ENCODE measurements at places on chromosomes 11 and 22.

GRCh38 chr22:39553429-39553828, 17.1 kb upstream of the CACNA1I start:
- DNase-seq: no peak

GRCh38 chr11:111308140-111308539, 9.8 kb downstream of the POU2AF3 start:
- DNase-seq: no peak

GRCh38 chr11:104322696-104323095, 158.7 kb upstream of the PDGFD start:
- DNase-seq: no peak

DNA sequence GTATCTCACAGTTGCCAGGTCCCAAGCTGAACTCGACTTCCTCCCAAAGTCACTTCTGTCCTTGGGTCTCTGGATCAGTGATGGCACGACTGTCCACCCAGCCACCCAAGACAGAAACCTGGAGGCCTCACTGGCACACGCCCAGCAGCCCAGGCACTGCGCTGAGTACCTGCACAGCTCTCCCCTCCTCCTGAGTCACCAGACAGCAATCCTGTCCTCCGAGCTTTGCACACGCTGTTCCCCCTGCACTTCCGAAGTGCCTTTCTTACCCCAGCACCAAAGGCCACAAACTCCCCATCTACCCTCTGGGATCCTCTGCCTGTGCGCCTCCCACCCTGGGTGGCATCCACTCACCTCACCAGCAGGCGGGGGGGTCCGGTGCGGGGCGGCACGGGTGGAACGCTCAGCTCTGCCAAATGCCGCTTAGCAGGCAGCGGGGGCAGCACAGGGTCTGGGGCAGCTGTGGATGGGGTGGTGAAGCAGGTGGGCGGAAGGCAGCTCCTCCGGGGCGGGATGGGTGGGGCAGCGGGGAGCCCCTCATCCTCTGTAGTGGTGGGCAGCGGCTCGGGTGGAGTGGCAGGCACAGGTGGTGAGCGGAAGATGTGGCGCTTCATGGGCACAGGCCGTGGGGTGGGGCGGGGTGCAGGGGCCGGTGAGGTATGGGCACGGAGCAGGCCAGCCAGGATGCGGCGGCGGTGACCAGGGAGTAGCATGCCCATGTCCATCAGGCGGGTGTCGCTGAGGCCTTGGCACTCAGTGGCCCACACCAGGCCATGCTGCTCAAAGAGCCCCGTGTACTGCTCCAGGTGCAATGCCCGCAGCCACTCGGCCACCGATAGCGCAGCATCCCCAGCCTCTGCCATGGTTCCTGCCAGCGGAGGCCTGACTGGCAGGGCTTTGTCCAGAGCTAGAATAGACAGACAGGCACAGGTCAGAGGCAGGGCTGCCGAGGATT, 25.7 kb downstream of the ARAP1 start:
- DNase-seq: no peak

- no peak for DNase-seq
Observed at GRCh38 chr22:42052765-42053164, 17.8 kb downstream of the NAGA start.

GRCh38 chr11:29184939-29185890, 831.6 kb downstream of the KCNA4 start:
- no peak for DNase-seq

DNA sequence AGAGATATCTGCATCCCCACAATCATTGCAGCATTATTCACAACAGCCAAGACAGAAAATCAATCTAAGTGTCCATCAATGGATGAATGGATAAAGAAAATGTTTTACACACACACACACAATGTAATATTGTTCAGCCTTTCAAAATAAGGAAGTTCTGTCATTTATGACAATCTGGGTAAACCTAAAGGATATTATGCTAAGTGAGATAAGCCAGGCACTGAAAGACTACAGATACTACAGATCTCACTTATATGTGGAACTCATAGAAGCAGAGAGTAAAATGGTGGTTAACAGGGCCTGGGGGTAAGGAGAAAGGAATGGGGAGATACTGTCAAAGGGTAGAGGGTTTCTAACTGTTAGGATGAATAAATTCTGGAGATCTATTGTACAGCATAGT, 36.0 kb upstream of the EED start:
- DNase-seq: no peak

DNA sequence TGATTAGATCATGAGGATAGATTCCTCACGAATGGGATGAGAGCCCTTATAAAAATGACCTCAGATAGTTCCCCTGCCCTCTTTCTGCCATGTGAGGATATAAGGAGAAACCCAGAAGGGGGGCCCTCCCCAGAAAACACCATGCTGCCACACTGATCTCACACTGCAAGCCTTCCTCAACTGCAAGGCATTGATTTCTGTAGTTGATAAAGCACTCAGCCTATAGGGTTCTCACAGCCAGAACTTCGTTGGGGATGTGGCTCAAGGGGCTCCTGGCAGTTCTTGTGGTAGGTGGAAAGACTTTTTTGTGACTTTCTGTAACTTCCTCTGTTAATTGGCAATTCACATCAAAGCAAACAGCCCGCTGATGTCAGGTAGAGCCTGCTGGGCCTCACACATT, 108.9 kb downstream of the CD44 start:
- DNase-seq: no peak

DNA sequence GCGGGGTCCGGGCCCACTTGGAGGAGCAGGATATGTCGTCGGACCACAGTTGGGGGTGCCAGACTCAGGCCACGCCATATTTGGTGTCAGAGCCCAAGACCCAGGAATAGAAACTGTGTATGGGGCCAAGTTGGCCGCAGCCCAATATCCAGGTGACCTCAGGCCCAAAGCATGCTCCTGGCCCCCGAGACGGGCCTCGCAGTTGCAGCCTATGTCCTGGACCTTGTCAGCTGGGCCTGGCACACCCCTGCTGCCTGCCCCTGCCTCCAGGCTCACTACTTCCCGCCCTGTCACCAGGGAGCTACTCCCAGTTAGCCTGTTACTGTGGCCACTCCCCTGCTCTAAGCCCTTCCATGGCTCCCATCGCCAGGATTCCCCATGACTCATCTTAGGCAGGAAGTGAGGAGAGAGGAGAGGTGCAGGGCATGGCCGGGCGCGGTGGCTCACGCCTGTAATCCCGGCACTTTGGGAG, 23.1 kb downstream of the A4GALT start:
- DNase-seq: no peak

- DNase-seq: no peak
Observed at GRCh38 chr11:14070896-14071295, 108.4 kb downstream of the SPON1 start.

- DNase-seq: no peak
Observed at GRCh38 chr11:32752001-32752400, 42.5 kb downstream of the CCDC73 start.

- DNase-seq: no peak
Observed at GRCh38 chr11:6544921-6545850, 48.1 kb downstream of the DNHD1 start.
